Kidney (tissue), 22 donors: ENCODE measurements at places on chromosomes 11 and 22.

GRCh38 chr22:19755145-19755710, 5.3 kb upstream of the TBX1 start:
- DNase-seq: no peak

GRCh38 chr22:30000566-30000965, 79.7 kb upstream of the HORMAD2 start:
- DNase-seq: no peak

DNA sequence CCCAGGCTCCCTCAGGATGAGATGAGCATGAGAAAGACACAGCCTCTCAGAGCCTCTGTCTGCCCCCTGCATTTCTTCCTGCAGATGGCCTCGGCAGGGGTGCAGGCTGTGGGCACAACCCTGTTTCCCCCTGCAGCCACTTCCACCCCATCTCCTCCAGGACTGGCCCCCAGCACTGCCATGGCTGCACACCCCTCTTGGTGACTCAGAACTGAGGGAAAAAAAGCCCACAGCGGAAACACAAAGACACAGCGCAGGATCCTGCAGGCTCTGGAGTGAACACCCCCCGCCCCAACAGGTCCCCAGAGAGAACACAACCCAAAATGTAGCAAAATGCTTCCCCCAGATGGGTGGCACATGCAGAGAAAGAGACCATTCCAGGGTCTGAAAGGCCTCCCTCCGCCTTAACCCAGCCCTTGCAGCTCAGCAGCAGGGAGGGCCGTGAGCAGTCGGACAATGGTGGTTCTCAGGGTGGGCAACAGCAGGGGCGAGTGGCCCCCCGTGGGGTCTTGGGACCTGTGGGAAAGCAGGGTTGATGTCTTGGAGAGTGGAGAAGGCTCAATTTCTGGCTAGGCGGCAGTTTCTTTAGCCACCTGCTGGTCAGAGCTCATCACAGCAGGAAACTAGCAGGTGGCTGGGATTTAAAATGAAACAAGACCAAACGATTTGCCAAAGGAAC, 8.0 kb downstream of the TUBGCP6 start:
- DNase-seq: no peak

DNA sequence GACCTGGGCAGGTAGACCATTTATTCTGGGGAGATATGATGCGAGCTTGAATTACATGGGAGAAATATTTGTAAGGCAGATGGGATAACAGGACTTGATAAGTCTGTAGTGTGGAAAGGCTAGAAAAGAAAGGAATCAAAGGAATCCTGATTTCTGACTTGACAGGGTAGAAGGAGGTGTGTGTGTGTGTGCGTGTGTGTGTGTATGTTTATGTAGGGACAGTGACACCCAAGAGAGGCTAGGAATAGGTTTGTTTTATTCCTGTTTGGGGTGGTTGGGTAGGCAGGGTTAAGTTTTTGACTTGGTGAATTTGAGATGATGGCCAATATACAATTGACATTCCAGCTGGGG, 390 bp upstream of the HTATIP2 start:
- DNase-seq: no peak

GRCh38 chr22:20865331-20865730, 6.5 kb downstream of the SNAP29 start:
- peak; percentile 15 for DNase-seq

- DNase-seq: no peak
These were observed 56.8 kb upstream of the FADD start for GRCh38 chr11:70146299-70146698.

- DNase-seq: no peak
These were observed 59.5 kb downstream of the TNRC6B start for GRCh38 chr22:40237241-40237640.

DNA sequence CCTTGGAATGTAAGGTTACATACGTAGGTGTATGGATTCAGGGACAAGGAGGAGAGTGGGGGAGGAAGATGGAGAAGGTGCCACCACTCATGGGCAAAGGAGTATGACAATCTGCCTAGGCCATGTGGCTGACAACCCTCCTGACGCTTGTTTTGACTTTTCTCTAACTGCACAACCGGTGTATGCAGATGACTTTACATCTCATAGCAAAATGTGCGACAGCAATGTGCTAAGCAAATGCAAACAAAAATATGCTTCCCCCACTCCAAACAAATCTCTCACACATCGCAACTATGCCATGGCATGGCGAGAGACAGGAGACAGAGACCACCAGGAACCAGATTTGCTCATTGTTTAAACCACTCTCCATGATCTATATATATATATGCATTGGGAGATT, 191.8 kb downstream of the BLID start:
- no peak for DNase-seq

GRCh38 chr11:26849036-26849435, 127.2 kb upstream of the SLC5A12 start:
- no peak for DNase-seq

- peak; percentile 18 for DNase-seq
These were observed 35.8 kb upstream of the HSD17B12 start for GRCh38 chr11:43644621-43645299.

DNA sequence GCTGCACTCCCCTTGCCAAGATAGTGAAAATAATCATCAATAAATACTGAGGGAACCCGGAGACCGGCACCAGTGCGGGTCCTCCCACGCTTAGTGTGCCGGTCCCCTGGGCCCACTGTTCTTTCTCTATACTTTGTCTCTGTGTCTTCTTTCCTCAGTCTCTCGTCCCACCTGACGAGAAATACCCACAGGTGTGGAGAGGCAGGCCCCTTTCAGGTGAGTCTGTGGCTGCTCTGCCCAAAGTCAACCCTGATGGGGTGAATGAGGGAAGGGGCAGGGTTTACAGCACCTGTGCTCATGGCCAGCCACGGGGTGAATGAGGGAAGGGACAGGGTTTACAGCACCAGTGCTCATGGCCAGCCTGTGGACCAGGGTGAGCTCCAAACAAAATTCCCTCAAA, 4.7 kb downstream of the BET1L start:
- DNase-seq: no peak

- no peak for DNase-seq
These were observed 13.5 kb downstream of the KCNC1 start for GRCh38 chr11:17748044-17748443.

DNA sequence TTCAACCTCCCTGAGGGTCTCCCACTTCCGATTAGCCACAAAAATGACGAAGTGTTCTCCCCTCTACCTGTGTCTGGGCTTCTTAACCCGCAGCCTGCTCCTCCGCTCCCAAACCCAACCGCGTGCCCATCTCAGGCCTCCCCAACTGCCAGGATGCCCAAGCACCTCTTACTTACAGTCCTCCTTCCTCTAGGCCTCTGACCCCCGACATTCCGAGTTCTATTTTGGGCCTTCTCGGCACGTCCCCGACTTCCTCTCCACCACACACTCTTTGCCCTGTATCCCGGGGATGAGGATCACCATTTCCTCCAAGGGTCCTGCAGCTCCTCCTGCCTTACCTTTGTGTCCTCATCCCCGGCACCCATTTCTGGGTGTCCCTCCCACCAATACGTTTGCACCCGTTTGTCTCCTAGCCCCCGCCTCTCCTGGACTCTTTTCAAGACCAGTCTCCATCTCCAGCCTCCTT, 388 bp upstream of the MUS81 start:
- DNase-seq: no peak

DNA sequence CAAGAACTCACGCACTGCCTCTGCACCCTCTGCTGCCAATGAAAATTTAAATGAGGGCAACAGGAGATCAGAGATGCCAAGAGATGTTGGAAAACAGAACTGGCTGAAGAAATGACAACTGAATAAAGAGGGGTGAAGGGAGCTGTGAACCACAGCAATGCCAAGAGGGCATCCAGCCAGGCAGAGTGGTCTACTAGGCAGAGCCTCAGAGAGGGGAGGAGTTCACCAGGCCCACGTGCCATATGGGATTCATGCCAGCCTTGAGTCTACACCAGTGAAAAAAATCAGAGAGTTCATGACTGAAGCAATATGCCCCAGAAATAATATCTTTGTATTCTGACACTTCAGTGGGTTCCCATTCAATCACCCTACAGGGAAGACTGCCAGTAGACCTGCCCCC, 4.4 kb downstream of the APOL2 start:
- no peak for DNase-seq

DNA sequence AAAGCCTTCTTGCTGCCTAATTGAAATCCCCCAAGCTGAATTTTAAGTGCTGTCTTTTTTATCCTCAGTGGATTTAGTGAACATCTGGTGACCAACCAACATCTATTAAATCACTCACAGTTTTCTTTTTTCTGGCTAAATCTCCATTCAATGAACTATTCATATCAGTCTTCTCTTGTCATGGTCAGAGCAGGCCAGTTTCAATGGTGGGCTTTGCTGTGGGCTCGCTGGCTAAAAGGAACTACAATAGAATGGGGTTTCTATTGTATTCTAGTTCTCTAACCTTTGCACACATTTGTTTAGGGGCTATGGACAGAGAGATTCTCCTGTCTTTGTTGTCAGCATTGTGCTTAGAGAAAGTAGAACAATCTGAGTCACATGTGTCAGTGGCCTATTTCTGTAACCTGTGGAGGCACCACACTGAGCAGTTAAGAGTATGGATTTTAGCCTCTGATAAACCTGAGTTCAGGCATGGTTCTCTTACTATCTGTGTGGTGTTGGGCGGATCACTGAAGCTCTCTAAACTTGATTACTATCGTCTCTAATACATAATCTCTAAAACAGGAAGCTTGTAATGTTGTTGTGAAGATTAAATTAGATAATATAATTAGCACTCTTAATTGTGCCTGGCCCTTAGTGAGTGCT, 94.2 kb upstream of the CADM1 start:
- DNase-seq: no peak

- DNase-seq: no peak
These were observed 39.8 kb downstream of the CSTPP1 start for GRCh38 chr11:46976182-46976854.

DNA sequence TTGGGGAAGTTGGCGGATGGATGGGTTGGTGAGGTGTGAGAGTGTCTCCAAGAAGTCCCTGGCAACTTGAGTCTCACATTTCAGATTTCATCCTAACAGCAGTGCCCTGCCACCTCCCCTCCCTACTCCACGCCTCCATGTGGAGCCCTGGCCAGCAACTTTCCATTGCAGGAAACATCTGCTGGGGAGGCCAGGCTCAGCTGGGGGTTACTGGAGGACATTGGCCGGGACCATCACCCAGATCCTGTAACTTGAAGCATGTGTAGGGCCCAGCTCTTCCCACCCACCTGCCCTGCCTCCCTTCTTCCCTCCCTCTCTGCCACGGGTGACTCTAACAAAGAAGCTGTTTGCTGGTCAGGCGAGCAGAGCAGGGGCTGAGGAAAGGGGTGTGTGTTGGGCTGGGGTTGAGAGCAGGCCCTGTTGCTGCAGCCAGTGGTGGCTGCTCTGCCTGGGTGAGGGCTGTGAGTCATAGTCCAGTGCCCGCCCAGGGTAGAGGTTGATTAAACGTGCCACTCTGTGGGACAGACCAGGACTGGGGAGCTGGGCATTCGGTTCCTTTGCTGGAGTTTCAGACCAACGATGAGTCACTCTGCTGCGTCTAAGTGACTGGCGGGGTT, 64.0 kb downstream of the SCN3B start:
- peak; percentile 80 for DNase-seq

- no peak for DNase-seq
These were observed 923.3 kb downstream of the KCNA4 start for GRCh38 chr11:29093416-29094120.

- no peak for DNase-seq
These were observed 33.8 kb downstream of the MYEOV start for GRCh38 chr11:69327741-69328191.

DNA sequence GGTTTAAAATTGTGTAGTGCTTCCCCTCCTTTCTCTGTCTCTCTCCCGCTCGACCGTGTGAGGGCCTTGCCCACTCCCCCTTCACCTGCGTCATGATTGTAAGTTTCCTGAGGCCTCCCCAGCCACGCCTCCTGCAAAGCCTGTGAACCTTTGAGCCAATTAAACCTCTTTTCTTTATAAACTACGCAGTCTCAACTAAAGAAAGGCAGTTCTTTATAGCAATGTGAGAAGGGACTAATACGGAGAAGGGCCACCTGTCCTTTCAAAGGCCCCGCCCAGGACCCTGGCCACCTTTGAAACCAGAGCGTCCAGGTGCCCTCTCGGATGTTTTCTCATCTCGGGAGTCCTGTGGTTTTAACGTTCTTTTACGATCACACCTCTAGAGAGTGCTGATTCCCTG, 741.5 kb downstream of the BRD1 start:
- no peak for DNase-seq

DNA sequence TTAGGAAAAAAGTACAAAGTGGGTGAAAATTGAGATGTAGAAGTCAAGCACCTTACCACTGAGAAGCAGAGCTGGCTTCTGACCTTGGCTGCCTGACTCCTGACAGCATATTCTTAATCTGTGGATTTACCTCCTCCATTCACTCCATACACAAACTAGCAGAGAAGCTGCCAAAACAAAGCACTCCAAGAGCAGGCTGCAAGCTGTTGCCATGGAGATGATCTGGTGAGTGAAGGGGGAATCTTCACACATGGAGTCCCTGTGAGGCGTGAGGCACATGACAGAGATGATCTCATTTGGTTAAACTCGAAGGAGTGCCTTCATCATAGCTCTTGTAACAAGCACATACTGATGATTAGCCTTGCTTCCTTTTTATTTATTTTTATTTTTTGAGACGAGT, 16.1 kb downstream of the COMMD9 start:
- DNase-seq: no peak

DNA sequence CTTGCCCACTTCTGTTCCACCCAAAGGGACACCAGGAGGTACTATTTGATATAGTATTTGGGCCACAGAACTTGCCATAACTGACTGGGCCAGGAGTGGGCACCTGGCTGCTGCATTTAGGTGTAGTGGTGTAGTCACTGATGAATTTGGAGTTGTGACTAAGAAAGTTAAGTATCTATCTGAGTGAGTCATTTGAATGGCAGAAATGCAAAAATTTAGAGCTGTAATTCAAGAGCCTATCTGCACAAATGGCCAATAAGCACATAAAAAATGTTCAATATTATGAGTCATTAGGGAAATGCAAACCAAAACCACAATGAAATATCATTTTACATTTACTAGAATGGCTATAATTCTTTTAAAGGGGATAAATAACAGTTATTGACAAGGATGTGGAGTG, 14.7 kb downstream of the GLYATL2 start:
- DNase-seq: no peak

DNA sequence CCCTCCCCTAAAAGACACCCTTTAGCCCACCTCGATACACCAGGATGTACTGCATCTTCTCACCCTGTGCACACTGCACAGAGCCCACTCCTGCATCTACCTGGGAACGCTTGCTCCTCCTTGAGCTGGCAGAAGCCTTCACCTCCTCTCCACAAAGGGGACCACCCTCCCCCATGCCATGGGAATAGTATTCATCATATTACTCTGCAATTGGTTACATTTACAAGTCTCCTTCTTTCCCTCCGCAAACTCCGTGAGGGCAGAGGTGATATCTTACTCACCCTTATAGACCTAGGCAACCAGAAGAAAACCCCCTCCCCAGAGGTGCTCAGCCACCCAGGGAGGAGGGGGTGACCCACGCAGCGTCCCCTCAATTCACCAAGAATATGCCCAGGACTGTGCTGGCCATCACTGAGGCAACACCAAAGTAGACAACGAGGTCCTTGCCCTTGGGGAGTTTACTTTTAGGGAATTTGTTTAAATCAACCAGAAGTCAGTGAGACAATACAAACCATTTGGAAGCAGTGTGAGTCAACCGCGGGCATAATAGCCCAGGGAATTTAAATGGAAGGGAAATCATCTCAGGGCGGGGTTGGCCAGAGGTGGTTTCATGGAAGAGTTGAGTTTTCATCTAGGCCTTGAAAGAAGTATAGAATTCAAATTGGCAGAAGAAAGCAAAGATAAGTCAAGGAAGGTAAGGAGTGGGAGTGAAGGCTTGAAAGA, 214.5 kb downstream of the BARX2 start:
- DNase-seq: no peak

GRCh38 chr22:37284805-37285355, 2.6 kb downstream of the CYTH4 start:
- no peak for DNase-seq

- no peak for DNase-seq
These were observed 1.0 kb upstream of the MAPK12 start for GRCh38 chr22:50262460-50262911.
